ENCODE measurements at places on chromosomes 6 and 20.

DNA sequence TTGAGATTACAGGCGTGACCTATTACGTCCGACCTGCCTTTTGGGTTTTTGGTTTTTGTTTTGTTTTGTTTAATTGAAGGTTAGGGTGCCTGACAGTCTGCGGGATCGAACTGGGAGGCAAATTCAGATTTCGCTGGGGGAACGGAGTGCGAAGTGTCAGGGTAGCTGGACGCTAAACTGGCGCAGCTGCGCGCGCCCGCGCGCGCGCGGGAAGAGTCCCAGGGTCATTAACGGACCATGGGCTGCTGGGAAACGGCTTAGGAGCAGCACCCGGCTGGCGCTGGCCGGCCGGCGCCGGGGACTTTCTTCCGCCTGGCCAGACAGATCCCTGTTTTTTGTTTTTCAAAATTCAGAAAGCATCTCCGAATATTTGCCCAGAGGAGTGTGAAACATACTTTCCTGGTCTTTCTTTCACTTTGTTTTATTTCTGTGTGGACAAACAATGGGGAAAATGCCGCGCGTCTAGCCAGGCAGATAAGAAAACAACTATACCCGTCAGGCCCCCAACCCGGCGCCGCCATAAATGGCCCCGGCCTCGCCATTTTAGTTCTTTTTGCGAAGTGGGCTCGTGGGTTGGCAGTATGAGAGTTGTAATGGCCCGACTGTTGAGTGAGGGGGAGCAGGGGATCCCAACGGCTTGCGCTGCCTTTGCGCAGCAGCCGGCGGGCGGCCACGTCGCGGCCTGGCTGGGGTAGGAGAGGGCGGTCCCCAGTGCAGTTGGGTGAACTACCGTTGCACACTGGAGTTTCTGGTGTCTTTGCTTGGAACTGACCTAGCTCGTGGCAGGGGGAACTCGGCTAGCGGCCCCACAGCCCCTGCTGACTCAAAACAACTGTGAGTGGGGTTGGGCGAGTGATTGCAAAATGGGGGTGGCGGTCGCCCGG, 7.1 kb downstream of the HSPA1B start:
- peaks cover 47% of the 10 kb centered on the region for H3K4me1 ChIP-seq
- peak; percentile 76 for DNase-seq
- H3K36me3 ChIP-seq: peaks cover 27% of the 10 kb centered on the region
- peak overlapping the region; percentile 73 for H3K4me3 ChIP-seq

- H3K27ac ChIP-seq: no peak overlapping the region
- no peaks in the 10 kb centered on the region for H3K36me3 ChIP-seq
- H3K27me3 ChIP-seq: peaks cover 7% of the 10 kb centered on the region
- H3K4me1 ChIP-seq: peaks cover 25% of the 10 kb centered on the region
Observed at GRCh38 chr20:46226602-46227001, 81.7 kb downstream of the CDH22 start.

- H3K4me3 ChIP-seq: no peak overlapping the region
- no peaks in the 10 kb centered on the region for H3K36me3 ChIP-seq
- DNase-seq: no peak
Observed at GRCh38 chr6:52976149-52976548, 18.9 kb downstream of the GSTA4 start.

- H3K27me3 ChIP-seq: no peaks in the 10 kb centered on the region
- no peaks in the 10 kb centered on the region for H3K4me1 ChIP-seq
- H3K36me3 ChIP-seq: no peaks in the 10 kb centered on the region
- H3K4me3 ChIP-seq: no peak overlapping the region
- no peak for DNase-seq
- no peak overlapping the region for H3K27ac ChIP-seq
Observed at GRCh38 chr6:126530775-126531174, 190.9 kb downstream of the CENPW start.

- H3K36me3 ChIP-seq: no peaks in the 10 kb centered on the region
- H3K4me1 ChIP-seq: no peaks in the 10 kb centered on the region
- H3K27ac ChIP-seq: no peak overlapping the region
Observed at GRCh38 chr6:106882601-106883518, 91.7 kb downstream of the CD24 start.

All from gastrocnemius medialis (tissue), 4 donors.